ENCODE measurements at places on chromosomes 1 and 21.
A peak's percentile ranks its signal among the peaks of the same experiment; 100 is the strongest.

DNA sequence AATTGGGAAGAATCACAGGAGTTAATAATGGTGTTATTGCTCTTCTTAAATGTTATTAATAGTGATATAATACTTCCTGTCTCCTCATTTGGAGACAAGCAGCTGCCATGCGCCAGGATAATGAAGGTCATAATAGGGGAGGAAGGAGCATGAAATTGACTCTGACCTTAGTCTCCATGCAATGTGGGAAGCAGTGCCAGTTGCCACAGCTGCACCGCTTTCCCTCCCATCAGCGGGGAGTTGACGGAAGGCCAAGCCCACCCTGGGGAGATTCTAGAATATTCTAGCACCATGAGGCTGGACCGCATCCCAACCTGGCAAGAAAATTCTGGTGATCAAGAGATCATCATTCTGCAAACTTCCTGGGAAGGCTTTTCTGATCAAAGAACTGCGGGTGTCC is 11.0 kb upstream of the OLIG1 start:
- no peak for DNase-seq

DNA sequence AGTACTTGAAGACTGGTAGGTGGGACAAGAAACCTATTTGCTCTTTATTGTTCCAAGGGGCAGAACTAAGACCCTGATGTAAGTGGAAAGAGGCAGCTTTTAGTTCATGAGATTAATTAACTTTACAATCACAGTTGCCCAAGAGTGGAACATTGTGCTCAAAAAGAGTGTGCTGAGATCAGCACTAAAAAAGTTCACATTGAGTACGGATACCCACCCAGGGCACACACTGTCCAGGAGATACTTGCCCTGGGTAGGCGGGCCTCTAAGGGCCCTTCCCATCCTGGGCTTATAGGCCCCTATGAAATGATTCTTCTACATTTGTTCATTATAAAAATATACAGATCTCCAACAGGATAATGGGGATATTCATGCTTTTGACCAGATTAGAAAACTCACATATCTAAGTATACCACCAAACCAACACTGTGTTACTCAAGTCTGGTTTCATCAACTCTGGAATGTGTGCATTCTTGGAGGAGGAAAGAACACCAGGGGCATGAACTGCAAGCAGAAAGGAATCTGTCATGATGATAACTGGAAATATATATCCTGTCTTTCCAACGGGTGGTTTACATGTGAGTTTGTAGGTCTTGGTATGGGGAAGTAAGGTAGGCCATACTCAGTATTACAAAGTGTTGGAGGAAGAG is 626.2 kb downstream of the SMYD3 start:
- no peak for DNase-seq

DNA sequence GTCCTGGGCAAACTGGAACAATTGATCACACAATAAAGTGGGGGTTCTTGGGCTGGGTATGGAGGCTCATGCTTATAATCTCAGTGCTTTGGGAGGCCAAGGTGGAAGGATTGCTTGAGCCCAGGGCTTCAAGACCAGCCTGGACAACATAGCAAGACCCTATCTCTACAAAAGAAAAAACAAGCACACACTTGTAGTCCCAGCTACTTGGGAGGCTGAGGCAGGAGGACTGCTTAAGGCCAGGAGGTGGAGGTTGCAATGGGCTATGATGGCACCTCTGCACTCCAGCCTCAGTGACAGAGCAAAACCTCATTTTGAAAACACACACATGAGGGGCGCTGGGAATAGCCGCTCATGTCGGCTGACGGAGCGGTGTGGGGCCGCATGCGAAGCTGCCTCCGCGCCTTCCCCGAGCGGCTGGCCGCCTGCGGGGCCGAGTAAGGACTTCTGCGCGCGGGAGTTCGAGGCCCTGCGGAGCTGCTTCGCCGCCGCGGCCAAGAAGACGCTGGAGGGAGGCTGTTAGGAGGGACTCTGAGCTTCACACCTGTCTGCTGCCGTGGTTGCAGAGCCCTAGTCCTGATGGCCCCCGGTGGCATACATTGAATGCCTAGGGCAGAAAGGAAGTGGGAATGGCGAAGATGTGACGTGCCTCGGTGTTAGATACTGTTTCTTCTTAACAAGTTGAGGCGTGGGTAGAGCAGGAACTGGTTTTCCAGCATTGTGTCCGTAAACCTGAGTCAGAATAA is 59.5 kb downstream of the ACBD3 start:
- DNase-seq = peak; percentile 82

- DNase-seq = no peak
Observed at GRCh38 chr1:33656467-33657005, 184.1 kb downstream of the ZSCAN20 start.

GRCh38 chr1:160171354-160171753 is 19.0 kb upstream of the CASQ1 start:
- no peak for DNase-seq

- DNase-seq = no peak
Observed at GRCh38 chr1:155657463-155657862, 31.1 kb downstream of the YY1AP1 start.

DNA sequence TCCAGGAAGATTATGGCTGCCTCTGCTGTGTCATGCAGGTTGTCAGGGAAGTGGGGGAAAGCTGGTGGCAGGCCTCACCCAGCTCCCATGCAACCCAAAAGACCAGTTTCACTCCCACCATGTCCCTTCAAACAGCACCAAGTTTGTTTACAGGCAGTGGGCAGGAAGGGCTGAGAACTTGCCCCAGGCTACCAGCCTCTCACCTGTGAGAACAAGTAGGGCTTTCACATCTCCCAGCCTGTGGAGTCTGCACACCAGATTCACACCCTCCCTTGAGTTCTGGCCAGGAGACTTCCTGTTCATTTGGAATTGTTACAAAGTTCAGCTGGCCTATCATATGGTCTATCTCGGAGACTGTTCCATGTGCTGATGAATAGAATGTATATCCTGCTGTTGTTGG is 27.8 kb downstream of the RPAP2 start:
- no peak for DNase-seq

DNA sequence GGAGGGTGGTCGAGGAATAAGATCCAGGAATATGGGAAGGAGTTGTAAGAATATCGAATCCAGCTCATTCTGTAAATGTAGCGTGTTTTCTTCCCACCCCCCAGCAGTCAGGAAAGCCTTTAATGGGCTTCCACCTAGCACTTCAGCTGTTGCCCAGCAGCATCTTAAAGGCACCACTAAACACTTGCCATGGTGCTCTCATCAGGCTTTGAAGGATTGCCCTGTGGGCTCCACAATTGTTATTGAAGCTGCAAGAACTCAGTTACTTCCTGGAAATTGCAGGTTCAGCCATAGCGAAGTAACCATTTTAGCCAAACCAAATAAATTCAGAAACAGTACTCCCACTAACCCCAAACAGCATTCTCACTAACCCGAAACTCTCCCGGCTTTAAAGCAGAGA is 511.2 kb downstream of the PLPP3 start:
- DNase-seq = no peak

GRCh38 chr1:183291802-183292514 is 105.9 kb downstream of the LAMC2 start:
- no peak for DNase-seq

- peak; percentile 86 for DNase-seq
Observed at GRCh38 chr1:209755926-209756614, at the start of gene TRAF3IP3. Gene TRAF3IP3 (plus strand): TSS chr1:209756053. CDS start chr1:209760040, 3,987 bp downstream.

DNA sequence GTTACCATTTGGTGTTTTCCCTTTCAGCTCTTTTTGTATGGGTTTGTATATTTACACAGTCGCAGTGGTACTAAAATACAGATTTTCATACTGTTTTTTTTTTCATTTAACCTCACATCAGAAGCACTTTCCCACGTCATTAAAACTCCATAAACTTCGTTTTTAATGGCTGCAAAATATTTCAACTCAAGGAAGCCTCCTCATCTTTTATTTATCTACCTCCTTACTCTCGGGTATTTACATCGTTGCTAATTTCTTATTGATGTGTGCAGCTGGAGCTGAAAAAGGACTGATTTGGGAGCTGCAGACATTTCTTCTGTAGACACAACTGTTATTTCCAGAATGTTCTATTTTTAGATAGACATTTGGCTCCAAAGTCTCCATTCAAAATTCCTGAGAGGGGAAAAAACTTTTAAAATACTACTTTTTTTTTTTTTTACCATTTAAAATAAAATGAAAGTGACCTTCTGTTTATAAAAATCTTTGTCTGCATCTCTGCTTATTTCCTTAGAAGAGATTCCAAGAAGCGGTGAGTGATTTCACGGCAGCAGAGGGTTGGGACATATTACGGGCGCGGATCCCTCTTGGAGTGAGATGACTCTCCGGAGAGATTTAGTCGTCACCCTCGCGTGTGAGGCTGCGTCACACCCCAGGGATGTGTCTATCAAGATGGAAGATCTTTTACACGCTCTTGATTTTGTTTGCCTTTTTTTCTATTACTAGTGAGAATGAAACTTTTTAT is 10.1 kb downstream of the RUNX3 start:
- DNase-seq = no peak

GRCh38 chr1:34292472-34292871 is 115.8 kb downstream of the C1orf94 start:
- DNase-seq = no peak

DNA sequence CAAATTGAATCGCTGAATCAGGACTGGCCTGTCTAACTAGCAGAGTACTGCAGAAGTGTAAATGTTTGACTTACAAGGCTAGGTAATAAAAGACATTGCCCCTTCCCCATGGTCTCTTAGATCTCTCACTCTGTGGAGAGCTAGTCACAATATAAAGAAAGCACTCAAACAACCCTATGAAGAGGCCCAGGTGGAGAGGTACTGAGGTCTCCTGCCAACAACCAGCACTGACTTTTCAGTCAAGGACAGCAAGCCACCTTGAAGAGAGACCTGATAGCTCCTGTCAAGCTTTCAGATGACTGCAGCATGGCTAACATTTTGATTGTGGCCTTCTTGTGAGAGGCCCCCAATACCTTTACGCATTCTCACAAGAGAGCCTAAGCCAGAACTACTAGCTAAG is 18.5 kb downstream of the HFM1 start:
- no peak for DNase-seq

DNA sequence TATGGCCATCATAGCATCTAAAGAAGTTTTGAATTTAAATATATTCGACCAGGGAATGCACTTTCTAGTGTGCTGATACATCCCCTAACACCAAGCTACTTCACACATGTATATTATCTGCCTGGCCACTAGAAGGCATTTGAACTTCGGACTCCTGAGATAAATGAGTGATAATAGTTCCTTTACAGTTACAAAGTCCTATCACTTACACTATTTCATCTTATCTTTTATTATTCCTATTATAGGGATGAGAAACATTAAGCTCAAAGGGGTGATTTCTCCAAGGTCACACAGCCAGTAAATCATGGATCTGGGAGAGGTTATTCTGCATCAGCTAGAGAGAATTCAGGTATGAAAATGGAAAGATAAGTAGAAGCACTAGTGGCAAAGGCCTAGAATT is 40.3 kb downstream of the GPATCH2 start:
- no peak for DNase-seq

DNA sequence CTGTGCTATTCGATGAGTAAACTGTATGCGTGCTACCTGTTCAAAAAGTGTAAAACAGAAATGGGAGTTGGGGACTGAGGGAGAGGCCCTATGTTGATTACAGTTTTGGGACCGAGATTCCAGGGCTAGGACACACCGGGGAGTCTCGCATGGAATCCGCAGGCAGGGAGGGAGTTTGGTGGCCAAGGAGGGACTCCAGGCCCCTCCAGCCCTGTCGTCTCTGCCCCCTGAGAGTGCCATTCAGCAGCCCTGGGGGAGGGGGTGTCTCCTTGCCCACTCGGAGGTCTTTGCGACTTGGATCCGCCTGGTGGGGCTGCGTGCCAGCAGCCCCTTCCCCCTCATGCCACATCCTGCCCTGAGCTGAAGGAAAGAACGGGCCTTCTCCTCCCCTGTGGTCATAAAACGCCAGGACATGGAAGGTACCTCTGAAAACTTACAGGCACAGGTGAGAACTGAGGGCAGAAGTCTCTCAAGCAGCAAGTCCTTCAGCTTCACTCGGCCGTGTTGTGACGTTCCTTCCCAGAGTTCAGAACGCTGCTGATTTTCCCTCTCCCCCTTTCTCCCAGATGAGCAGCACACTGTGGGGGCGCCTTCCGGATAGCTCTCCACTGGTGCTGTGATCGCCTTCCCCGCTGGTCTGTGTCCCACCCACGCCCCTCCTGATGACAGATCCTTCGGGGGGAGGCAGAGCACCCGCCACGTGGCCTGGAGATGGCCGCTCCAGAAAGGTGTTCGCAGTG is 141.4 kb downstream of the PEX14 start:
- DNase-seq = no peak

GRCh38 chr1:160087118-160087662 is 5.9 kb downstream of the KCNJ9 start:
- DNase-seq = no peak

DNA sequence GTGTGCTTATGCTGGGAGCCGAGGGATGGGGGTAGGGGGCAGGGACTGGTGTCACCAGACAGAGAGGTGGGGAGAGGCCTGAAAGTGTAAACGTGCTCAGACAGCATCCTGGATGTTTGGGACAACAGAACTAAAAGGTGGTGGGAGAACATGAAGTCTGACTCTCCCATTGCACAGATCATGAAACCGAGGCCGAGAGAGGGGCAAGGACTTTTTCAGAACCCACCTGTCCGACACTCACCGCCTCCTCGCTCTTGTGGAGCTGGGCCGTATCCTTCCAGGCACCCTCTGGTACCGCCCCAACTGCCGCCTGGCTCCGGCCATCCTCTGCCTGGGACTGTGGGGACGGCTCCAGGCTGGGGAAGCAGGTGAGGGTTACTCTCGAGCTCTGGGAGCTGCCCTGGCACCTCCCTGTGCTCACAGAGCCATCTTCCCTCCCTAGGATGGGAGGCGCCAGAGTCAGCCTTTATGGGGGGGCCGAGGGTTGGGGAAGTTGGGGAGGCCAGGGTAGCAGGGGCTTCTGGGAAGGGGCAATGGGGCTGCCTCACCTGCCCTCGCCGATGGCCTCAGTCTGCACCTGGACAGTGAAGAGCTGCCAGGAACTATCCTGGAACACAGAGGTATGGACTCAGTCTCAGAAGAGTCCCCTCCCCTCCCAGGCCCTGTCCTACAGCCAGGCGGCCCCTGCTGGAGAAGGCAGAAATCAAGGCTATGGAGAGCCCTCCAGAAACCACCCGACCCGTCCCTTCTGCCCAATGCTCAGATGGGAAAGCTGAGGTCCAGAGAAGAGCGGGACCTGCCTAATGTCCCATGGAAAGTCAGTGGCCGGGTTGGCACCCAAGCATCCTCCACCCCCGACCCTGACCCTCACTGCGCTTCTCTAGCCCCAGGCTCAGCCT is 7.0 kb downstream of the ATP13A2 start:
- no peak for DNase-seq

GRCh38 chr21:29082046-29082815 is 8.8 kb upstream of the CCT8 start:
- DNase-seq = no peak

- no peak for DNase-seq
Observed at GRCh38 chr1:180787628-180788307, 124.9 kb upstream of the KIAA1614 start.

All from OCI-LY7 (cell line).